ENCODE measurements at places on chromosomes 6 and 20.
A peak's percentile ranks its signal among the peaks of the same experiment; 100 is the strongest.

GRCh38 chr6:8229915-8230756, 127.8 kb upstream of the EEF1E1 start:
- no peak for DNase-seq

DNA sequence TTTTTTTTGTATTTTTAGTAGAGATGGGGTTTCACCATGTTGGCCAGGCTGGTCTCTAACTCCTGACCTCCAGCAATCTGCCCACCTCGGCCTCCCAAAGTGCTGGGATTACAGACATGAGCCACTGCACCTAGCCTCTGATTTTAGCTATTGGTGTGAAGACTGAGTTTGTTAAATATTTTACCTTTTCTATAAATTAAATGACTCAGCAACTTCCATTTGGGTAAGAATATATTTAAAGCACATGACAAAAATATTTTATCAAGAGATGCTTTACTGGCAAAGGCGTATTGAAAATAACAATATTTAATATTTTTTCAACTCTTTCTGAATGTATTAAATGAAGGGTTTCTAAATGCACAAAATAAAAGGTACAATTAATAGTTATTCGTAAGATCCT, 158.7 kb upstream of the AGPAT4 start:
- DNase-seq: no peak

- no peak for DNase-seq
Measured at GRCh38 chr20:49750611-49751396, 37.1 kb upstream of the B4GALT5 start.

DNA sequence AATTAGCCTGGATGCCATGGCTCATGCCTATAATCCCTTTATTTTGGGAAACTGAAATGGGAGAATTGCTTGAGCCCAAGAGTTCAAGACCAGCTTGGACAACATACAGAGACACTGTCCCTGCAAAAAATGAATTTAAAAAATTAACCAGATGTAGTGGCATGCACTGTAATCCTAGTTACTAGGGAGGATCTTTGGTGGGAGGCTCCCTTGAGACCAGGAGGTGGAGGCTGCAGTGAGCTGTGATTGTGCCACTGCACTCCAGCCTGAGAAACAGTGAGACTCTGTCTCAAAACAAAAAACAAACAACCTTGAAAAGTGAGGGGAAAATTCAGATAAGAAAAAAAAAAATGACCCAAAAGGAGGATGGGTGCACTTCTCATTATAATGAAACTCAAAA, 23.4 kb downstream of the CAP2 start:
- no peak for DNase-seq

GRCh38 chr6:44655412-44656342, 268.2 kb downstream of the CDC5L start:
- peak; percentile 74 for DNase-seq

DNA sequence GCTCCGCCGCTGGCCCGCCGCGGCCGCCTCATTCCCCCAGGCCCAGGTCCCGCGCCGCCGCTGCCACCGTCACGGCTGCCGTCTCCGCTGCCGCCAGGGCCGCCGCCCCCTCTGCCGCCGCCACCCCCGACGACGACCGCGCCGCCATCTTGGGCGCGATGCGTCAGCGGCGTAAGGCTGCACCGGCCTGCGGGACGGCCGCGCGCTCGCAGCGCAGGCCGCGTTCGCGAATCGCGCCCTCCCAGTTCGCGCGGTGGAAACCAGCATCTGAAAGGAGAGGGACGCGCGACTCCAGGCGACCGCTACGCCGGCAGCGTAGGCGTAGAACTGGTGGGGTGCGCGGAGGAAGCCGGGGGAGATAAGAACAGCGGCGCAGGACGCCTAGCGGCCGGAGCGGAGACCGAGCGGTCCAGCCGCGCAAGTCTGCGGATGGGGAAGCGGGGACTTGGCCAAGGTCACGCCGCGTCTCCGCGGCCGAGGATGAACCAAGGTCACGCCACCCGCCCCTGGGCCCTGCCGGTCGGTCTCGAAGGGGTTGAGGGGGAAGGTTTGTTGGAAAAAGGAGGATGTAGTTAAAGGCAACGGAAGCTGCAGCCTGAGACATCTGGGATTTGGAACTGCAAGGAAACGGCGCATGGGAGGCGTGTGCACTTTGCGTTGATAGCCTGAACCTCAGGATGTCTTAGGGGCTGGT, at the start of gene NUDT3:
Gene NUDT3, minus strand, starts transcription at position 173 of the 694 bp plus-strand sequence. CDS start 307 bp downstream, outside the sequence.
- DNase-seq: peak; percentile 91

- DNase-seq: no peak
Measured at GRCh38 chr6:47083586-47084047, 41.5 kb upstream of the ADGRF1 start.

DNA sequence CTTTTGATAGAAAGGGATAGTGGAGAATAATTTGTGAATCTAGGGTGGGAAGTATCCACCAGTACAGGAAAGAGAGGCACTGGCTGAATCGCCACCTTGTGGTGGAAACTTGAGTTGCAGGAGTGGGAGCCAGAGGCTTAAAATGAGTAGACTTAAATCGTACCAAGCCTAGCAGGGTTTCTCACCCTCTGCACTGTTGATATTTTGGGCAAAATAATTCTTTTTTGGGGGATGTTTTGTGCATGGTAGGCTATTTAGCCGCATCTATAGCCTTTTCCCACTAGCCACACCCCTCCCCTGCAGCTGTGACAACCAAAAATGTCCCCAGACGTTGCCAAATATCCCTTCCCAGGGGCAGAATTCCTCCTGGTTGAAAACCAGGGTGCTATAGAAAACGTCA, 119.1 kb downstream of the DHX35 start:
- peak; percentile 79 for DNase-seq

GRCh38 chr6:93896081-93896480, 476.7 kb upstream of the EPHA7 start:
- DNase-seq: no peak

- no peak for DNase-seq
Measured at GRCh38 chr20:35235881-35236280, 9.4 kb downstream of the MMP24 start.

DNA sequence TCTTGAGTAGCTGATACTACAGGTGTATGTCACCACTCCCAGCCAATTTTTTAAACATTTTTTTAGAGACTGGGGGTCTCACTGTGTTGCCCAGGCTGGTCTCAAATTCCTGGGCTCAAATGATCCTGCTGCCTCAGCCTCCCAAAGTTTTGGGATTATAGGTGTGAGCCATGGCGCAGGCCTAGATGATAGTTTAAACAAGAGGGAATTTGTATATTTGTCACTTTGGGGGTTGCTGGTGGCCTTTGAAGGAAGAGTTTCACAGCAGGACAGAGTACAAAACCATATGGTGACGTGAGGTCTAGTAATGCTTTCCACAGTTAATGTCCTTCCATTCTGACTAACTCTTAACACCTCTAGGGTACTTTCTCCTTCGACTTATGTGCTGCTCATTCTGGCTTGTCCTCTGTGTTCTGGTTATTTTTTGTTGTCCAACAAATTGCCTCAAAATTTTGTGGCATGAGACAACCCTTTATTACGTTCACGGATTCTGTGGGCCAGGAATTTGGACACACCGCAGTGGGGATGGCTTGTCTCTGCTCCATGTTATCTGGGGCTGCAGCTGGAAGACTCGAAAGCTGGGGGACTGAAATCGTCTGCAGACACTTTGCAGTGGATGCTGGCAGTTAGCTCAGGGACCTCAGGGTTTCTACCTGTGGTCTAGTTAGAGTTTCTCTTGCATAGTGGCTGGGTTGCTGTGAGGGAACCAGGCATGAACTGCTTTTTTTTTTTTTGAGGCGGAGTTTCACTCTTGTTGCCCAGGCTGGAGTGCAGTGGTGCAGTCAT, 23.0 kb upstream of the IER3 start:
- DNase-seq: no peak

- DNase-seq: no peak
Measured at GRCh38 chr6:43977404-43978111, 149.7 kb downstream of the MRPL14 start.

- no peak for DNase-seq
Measured at GRCh38 chr6:77341058-77341986, 122.0 kb downstream of the HTR1B start.

DNA sequence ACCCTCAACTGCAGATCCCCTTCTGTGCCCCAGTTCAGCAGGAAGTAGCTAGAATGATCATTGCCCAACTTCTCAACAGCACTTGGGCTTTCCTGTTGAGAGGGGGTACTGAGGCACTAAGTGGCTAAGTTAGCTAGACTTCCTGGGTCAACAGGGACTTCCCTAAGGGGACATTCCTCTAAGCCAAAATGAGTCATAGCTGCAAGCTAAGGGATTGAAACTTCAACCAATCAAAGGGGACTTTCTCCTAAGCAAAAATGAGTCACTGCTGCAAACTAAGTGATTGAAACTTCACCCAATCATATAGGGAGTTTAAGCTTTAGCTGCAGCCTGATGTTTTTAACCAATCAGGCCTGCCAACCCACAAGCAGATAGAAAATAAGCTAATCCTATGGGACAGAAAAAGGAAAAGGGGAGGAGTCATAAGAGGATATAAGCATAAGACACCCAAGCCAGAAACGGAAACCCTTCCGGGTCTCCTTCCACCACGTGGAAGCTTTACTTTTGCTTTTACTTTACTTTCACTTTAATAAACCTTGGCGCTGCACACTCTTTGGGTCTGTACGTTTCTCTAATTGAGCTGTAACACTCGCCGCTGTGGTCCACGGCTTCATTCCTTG, 659.0 kb upstream of the HS3ST5 start:
- DNase-seq: no peak

- DNase-seq: no peak
Measured at GRCh38 chr20:62433658-62434497, 6.5 kb upstream of the RBBP8NL start.

DNA sequence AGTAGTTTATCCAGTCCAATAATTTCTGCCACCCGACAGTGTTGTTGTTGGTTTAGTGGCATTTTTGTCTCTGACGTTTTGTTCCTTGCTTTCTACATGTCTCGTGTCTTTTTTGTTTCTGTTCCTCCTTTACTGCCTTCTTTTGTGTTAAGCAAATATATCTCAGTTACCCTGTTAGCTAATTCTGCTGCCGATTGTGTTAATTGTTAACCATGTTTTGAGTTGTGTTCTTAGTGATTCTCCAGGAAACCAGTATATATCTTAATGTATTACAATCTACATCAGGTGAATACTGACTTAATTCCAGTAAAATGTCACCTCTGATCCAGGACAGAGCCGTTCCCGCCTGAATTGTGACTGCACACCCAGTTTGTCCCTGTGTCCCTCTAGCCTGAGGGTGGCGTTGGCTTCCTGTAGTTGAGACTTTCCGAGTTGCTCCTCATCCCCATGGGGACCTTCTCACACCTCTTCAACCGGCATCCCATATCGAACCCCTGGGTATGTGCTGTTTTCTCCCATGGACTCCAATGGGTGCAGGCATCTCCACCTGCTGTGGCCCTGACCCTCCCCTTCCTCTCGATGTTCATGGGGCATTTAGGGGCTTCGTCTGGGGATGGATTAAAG, 35.8 kb upstream of the BHLHE23 start:
- DNase-seq: no peak

- DNase-seq: no peak
Measured at GRCh38 chr6:135118134-135118730, 62.9 kb upstream of the MYB start.

DNA sequence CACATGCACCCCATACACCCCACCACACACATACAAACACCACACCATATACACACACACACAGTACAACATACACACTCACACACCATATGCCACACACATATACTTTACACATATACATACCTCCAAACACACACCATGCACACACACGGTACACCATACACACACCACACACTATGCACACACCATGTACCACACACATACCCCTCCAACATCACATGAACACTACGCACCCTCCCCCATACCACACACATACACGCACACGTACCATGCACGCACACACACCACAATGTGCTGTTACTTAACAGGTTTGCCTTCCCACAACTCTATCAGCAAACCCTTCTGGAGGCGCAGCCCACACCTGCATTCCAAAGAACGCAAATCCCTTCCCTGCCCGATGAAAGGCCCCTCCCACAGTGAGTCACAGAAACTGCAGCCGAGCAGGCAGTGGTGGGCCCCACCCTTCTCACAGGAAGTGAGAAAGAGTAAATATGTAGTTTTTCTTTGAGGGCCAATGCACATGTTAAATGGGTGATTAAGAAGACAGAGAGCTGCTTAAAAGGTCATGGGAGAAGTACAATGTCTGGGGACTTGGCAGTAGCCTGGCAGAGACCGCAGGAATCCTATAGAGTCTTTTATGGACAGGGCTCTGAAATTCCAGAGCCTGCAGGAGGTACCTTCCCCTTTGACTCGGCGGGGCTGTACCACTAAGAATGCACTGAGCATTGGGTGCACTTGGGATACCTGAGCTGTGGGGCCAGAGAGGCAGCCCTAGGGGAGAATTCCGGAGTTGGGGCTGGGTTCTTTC, 34.1 kb upstream of the EZR start:
- DNase-seq: peak; percentile 65

DNA sequence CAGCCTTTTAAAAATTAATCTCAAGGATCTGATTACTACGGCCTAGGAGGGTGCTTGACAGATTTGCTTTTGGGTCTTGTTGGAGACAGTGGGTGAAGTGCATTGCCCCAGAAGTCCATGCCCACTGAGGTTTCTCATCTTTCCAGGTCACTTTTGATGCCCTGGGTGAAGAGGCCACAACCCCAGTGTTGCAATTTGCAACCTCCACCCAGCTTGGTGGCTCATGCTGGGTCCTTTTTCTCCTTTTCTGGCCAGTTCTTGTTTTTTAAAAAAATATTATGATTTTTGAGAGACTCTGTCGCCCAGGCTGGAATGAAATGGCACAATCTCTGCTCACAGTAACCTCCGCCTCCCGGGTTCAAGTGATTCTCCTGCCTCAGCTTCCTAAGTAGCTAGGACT, 9.4 kb downstream of the STX11 start:
- DNase-seq: no peak

DNA sequence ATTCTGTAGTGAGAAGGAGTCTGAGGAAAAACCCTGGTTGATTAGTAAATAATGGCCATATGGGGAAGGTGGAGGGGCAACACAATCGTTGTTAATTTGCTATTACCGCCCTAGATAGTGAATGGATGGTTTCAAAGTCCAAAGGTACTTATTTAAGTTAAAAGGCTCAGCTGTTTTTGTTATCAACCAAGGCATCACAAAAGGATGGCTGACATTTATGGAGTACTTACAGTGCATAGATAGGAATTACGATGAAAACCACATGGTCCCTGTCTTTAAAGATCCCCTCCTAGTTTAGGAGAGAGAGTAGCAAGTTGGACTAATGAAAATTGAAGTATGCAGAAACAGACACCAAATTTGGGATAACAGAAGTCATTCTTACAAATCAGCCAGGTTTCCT, 319.6 kb downstream of the CDKAL1 start:
- no peak for DNase-seq

GRCh38 chr20:37856932-37857660, 45.8 kb upstream of the VSTM2L start:
- DNase-seq: no peak

GRCh38 chr6:149229096-149229495, 88.4 kb upstream of the TAB2 start:
- DNase-seq: no peak

- no peak for DNase-seq
Measured at GRCh38 chr20:44418069-44418905, 57.4 kb upstream of the TTPAL start.
